ENCODE measurements at places on chromosomes 16 and 17. TPM values are rescaled to one million over a fixed set of nuclear protein-coding genes. Genes with fewer than 3 reads are reported as not detected.
A peak's percentile ranks its signal among the peaks of the same experiment; 100 is the strongest.

DNA sequence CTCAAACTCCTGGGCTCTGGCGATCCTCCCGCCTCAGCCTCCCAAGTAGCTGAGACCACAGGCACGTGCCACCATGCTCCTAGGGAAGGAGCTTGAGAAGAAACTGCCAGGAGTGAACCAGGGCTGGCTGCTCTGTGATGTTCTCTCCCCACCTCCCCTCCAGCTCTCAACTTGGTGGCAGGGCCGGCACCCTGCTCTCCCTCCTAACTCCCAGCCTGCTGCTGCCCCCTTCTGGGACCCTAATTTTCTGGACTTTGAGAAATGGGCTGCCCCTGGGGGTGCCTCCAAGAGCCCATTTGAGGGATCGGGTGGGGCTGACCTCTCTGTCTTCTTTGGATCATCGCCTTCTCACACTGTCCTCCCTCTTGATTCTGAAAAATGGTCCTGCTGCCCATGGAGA is 14.9 kb upstream of the STAT3 start:
- DNase-seq = peak; percentile 64

DNA sequence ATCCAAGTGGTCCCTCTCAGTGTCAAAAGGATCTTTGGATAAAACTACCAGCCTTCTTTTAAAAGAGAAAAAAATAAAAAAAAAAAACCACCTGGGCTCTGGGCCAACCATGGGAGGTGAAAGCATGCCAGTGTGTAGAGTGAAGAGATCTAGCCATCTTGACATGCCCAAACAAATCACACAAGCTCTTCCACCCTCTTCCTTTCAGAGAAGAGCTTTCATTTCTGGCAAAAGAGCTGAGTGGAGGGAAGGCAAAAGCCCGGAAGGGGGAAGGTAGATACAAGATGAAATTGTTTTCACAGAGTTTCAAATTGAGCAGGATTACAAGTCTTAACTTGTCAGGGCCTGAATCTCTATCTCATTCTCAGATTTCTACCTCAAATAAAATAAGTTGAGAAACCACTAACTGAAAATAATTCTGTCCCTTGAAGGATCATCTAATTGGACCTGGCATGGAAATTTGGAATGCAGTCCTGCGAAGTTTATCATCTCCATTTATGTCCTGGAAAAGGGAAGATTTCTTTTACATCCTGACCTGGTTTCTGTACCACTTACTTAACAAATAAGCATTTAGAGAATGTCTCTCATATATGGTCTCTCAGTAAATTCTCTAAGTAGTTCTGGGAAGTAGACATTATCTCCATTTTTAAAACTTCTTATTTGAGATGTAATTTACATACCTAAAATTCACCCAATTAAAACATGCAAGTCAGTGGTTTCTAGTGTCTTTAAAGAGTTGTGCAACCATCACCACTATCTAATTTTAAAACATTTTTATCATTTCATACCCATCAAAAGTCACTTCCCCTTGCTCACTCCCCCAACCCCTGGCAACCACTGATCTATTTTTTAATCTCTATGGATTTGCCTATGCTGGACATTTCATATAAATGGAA is 93.7 kb downstream of the TANGO6 start:
- no peak for DNase-seq

The PFAS gene
- total RNA-seq = 47.0 TPM

DNA sequence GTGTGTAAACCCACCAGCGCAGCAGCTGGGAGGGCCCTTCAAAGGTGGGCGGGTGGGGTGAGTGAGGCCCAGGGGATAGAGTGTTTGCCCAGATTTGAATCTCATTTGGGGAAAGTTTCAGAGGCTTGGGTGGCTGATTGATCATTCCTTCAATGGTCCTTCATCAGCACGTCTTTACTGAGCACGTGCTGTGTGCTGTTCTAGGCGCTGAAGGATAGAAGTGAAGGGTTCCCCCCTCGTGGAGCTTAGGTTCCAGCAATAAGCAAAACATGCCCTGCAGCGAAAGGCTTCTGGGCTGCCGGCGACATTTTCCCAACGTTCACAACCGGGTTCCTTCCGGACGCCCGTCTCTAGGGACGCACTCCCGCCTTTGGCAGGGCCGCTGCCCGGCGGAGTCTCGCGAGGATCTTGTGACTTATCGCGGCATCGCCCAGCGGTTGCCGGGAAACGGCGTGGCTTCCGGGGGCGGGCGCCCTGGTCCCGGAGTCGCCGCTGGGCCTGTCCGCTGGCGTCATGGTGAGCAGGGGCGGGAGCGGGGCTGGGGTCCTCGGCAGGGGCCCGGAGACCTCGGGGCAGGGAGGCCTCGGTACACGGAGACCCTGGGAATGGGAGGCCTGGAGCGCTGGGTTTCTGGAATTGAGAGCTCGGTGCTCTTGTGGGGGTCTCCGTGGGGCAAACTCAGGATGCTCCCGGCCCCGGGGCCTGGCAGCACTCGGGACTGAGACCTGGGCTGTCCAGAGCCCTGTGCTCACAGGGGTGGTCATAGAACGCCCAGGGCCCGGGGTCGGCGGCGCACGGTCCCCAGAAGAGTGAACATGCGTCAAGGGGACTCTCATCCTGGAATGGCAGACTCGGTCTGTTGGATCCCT is 3.2 kb upstream of the DBNDD1 start:
- peak; percentile 90 for DNase-seq

- no peak for DNase-seq
These were observed 7.8 kb downstream of the TSPOAP1 start for GRCh38 chr17:58320570-58321323.

GRCh38 chr17:38861399-38861843 is 7.9 kb upstream of the RPL23 start:
- DNase-seq = no peak

The CCL16 gene
- not detected for total RNA-seq

GRCh38 chr16:73878611-73879010 is 418.0 kb upstream of the PSMD7 start:
- no peak for DNase-seq

GRCh38 chr17:79064026-79064425 is 10.6 kb upstream of the ENGASE start:
- DNase-seq = no peak

GRCh38 chr16:86962913-86963312 is 354.3 kb downstream of the C16orf95 start:
- no peak for DNase-seq

DNA sequence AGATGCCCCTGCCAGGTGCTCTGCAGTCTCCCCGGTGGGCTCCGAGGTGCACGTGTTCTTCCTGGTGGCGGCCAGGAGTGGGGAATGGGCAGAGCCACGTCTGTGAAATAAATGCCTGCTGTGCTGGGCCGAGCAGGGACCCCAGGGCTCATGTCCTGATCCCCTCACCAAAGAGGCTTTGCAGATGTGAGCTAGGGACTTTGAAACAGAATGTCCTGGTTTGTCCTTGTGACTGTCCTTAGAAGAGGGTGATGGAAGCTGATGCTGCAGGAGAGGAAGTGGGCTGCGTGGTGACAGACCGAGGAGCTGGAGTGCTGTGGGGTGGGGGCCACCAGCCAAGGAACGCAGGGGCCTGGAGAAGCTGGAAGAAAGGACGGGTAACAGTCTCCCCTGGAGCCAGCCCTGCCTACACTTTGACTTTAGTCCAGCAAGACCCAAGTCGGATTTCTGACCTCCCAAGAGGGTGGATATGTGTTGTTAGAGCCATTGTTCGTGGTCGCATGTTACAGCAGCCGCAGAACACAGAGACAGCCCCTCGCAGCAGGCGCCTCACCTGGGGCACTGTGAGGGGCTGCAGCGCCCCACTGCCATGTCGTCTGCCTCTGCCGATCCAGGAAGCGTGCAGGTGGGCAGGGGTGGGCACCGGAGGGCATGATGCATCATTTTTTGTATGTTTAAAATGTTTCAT is 217.9 kb upstream of the CIBAR2 start:
- DNase-seq = no peak

- DNase-seq = no peak
These were observed 128.5 kb downstream of the PARN start for GRCh38 chr16:14501331-14502255.

DNA sequence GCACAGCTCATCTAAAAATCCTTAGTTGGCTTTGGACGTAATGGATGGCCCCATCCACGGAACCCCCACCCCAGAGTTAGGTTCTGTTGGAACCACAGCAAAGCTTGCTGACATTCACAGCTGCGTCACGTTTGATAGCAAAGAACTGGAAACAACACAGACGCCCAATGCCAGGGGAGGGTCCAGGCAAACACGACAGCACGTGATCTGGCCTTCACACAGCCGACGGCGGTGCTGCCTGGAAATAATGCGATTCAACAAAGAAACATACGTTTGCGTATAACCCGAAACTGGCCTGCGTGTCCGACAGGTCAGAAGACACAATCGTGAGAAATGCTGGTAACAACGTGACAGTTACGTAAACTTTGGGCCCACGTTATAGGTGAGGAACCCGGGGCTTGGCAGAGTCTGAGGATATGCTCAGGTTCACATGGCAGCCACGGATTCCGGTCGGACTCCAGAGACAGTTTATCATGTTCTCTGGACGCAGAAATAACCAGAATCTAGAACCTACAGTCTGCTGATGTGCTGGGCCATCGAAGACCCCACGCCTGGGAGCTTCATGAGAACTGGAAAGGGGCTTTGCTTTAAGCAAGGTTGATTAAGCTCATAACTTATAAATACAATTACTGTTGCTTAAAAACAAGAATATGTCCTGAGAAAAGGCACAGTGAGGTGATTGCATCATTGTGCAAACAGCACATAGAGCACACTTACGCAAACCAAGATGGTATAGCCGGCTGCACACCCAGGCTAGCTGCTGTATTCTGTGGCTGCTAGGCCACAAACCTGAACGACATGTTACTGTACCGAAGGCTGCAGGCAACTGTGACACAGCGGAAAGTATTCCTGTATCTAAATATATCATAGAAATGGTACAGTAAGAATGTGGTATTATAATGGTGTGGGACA is 70.4 kb downstream of the RPH3AL start:
- DNase-seq = no peak

- no peak for DNase-seq
These were observed 4.7 kb downstream of the NOD2 start for GRCh38 chr16:50697881-50698767.

DNA sequence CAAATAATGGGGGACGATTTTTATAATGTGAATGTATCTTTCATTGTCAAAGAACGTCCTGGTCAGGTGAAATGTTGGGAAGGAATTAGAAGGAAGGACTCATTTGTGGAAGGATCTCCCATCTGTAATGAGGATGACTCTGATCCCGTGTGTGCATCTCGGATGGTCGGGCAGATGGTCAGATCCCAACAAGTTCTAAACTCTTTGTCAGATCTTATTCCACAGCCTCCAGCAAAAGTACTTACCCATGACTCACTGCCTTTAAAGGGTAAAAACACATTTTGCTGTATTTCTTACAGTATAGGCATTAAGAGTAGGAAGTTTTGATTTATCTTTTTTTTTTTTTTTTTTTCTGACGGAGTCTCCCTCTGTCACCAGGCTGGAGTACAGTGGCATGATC is 539 bp upstream of the KRTAP4-8 start:
- DNase-seq = no peak

The MT1F gene
- total RNA-seq = 11.5 TPM

GRCh38 chr16:10581507-10581906 is 1.1 kb upstream of the EMP2 start:
- no peak for DNase-seq

- DNase-seq = no peak
These were observed 9.4 kb upstream of the CPSF4L start for GRCh38 chr17:73271072-73271471.

GRCh38 chr17:1170739-1171138 is 9.0 kb downstream of the ABR start:
- DNase-seq = no peak

DNA sequence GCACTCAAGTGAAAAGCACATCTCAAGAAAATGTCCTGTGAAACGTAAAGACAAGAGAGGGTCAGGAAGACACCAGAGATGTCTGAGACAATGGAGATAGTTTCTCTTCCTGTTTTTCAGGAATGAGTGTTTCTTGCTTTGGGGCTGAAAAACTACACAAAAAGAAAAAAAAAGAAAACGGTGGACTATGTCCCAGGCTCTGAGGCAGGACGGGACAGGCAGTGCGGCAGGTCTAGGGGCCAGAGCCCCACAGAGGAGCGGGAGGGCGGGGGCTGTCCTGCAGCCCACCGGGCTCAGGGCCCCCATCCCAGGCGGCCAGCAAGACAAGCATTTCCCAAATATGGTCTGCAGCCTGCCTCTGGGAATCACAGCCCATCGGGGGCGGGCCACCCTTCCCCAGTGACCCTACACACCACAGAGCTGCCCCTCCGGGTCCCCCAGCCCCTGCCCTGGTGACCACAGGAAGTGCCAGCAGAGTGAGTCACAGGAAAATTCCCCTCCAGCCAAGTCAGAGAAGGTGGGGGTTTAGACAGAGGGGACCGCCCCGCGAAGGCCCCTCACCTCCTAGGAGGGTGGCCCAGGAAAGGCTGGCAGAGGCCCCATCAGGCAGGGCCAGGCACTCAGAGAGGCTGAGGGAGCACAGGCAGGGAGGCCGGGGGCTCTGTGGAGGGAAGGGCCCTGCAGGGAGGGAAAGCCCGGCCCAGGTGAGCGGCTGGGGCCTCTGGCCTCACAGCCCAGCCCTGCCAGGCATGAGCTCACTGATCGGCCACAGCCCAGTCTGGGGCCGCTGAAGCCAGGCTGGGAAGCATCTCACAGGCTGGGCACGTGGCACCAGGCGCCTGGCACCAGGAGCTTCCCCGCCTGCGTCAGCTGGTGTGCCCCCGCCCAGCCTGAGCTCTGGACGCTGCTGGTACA is 6.3 kb downstream of the BCAR1 start:
- no peak for DNase-seq

- no peak for DNase-seq
These were observed 66.9 kb downstream of the METRNL start for GRCh38 chr17:83146347-83146746.

The HOXB3 gene
- total RNA-seq = 3.1 TPM

The ZSCAN10 gene
- total RNA-seq = 0.68 TPM

The CTF1 gene
- total RNA-seq = 0.29 TPM

DNA sequence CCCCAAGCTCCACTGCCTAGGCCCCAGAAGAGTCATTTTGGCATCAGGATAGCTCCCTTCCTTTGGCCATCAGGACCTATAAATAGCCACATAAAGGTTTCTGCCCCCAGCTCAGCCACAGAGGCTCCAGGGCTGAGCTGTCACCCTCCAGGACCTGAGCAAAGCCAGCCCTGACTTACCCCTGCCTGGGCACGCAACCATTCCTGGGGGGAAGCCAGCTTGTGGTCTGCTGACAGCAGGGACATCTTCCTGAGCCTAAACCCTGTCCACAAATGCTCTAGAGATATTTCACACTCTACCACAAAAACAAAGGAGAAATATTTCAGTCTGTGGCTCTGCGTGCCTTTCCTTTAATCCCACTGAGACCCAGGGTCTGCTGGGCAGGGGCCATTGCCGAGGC is 123.7 kb upstream of the CCL2 start:
- no peak for DNase-seq

The RPL19 gene
- total RNA-seq = 2,719 TPM

The HYDIN gene
- 0.16 TPM for total RNA-seq

- no peak for DNase-seq
These were observed 7.4 kb upstream of the CACNA1H start for GRCh38 chr16:1145383-1146100.
